ENCODE measurements at places on chromosomes 1 and 21. TPM values are rescaled to one million over a fixed set of nuclear protein-coding genes. Genes with fewer than 3 reads are reported as not detected.

DIO1 gene
- not detected for total RNA-seq

MTARC1 gene
- total RNA-seq = 0.65 TPM

DISP3 gene
- under 0.01 TPM for total RNA-seq

DISP1 gene
- 4.0 TPM for total RNA-seq

LCE3D gene
- not detected for total RNA-seq

TNNT2 gene
- total RNA-seq = 1.4 TPM

AADACL4 gene
- not detected for total RNA-seq

SLC35F3 gene
- total RNA-seq = 0.79 TPM

TRIM45 gene
- 16.9 TPM for total RNA-seq

KRTAP19-3 gene
- not detected for total RNA-seq

RNF223 gene
- 2.3 TPM for total RNA-seq

C8B gene
- total RNA-seq = not detected

AGT gene
- not detected for total RNA-seq

UBL4B gene
- not detected for total RNA-seq

RGS4 gene
- 1.2 TPM for total RNA-seq

RAVER2 gene
- 1.6 TPM for total RNA-seq

All from placental epithelial cell (primary cell).